ENCODE measurements at places on chromosomes 6 and 20. TPM values are rescaled to one million over a fixed set of nuclear protein-coding genes. Genes with fewer than 3 reads are reported as not detected.

GRCh38 chr6:45185403-45186251 lies 142.5 kb upstream of the RUNX2 start:
- DNase-seq = no peak

DNA sequence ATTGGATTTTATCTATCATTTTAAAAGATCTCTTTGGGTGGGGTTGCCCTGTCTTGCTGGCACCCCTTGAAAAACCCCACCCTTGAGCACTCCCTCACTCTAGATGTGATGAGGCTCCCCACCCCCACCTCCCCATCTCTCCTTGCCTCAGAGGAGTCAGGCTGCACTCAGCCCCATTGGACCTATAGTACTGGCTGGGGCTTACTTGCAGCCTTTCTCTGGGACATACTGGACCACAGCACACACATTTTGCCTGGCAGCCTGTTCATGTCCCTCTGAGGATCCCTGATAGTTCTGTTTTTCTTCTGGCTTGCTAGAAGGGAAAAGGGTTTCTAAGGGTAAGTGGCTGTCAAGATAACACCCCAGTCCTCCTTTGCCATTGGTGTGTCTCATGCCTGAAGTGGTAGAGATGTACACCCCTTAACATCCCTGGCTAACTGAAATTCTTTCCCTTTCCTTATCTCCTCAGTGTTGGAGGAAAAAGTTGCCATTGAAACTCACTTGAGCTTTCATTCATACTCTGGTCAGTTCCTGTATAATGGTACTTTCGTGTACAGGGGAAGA lies 553.4 kb upstream of the CITED2 start:
- DNase-seq = no peak

DNA sequence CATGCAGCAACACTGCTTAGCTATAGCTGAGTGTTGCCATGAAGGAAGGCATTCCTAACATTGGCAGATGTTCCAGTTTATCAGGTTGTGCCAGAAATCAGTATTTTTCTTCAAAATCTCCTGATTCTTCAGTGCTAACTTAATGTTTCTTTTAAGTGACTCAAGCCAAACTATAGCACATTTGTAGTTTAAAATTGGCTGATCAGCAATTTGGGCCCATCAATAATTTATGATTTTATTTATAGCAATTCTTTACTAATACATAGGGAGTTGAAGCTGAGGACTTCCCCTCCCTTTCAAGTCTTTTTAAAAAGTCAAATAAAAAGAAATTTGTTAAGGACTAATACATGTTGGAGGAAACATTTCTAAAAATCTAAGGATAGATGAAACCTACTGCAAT lies 383.8 kb upstream of the KHDRBS2 start:
- no peak for DNase-seq

DNA sequence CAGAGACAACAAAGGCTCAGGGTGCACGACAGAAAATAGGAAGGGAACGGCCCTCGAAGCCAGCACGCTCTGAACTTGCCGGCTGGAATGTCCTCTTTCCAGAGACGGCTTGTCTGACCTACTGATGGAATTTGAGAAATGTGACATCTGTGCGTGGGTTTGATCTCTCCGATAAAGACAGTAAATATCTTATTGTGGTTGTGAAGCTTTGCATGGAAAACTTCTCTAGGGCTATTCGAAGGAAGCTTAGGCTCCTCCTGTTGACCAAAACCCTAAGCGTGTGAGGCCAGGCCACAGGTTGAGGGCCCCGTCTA lies 247.3 kb downstream of the ZNF217 start:
- DNase-seq = no peak

GRCh38 chr6:71478834-71479541 lies 190.4 kb downstream of the OGFRL1 start:
- peak; percentile 62 for DNase-seq

- DNase-seq = no peak
Observed at GRCh38 chr6:145977881-145978280, 13.7 kb upstream of the SHPRH start.

GRCh38 chr6:42555477-42556457 lies 8.1 kb upstream of the UBR2 start:
- no peak for DNase-seq

DNA sequence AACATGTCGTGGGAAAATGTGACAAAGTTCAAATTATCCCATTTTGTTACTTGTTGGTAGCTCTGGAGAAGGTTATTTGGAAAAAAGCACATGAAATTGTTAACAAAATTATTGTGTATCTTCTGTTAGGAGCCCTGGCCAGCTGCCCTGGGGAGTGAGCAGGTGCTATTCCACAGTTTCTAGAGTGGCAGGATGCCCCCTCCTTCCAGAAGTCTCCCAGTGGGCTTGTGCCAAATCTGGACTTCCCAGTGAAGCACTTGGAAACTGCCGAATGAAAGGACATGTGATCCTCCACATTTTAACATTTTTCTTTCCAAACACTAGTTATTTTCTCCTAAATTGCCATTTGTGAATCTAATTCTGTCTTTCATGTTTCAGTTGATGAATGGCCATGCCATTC lies 66.9 kb upstream of the CLDN20 start:
- no peak for DNase-seq

DNA sequence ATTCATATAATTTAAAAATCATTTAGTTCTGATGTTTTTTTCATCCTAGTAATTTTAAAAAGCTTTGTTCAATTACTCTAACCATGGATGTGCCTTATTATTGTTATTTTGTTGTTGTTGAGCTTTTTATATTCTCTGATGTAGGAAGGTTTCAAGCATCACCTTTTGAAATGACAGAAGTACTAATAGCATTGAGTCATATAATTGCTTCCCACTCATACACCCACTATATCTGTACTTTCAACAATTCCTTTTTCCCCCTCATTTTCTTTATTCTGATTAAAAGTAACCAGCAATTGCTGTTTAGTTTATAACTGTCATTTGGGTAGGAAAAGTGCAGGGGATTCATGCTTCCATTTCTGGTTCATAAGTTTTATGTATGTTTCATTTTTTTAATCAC lies 38.6 kb downstream of the DNAH8 start:
- DNase-seq = no peak

- DNase-seq = no peak
Observed at GRCh38 chr20:10915815-10916214, 242.0 kb upstream of the JAG1 start.

GRCh38 chr6:26420688-26421171 lies 18.7 kb downstream of the BTN3A1 start:
- peak; percentile 30 for DNase-seq

DNA sequence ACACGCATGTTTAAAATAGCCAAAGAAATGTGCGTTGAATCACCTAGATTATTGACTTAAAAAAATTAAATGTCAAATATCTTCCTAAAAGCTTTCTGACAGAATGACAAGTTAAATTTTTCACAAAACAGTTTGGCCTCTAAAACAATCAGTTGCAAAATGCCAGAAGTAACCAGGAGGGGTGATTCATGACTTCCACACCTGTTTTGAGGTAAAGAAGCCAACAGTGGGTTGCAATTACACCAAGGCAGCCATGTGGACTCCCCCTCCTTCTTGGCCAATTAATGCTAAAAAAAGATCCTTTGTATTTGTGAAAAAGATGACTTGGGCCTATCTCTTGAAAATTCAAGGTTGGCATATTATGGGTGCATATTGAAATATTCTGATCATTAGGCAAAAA lies 424.8 kb downstream of the CBLN4 start:
- no peak for DNase-seq

DNA sequence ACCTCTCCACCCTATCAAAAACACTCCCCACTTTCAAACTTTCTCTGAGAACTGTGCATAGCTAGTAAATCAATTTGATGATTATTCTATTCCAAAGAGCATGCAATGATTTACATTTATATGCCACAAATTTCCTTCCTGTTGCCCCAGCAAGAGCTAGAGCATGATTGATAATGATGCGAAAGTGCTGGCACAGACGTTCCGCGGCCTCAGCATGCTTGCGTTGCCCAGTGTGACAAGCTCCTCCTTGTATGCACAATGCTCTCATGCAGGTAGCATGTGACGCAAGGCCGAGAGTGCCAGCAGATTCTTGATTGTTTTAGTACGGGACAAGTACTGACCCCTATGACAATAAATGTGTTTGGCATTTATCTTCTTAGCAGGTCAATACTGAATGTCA lies 696.3 kb upstream of the SLC35B3 start:
- DNase-seq = no peak

DNA sequence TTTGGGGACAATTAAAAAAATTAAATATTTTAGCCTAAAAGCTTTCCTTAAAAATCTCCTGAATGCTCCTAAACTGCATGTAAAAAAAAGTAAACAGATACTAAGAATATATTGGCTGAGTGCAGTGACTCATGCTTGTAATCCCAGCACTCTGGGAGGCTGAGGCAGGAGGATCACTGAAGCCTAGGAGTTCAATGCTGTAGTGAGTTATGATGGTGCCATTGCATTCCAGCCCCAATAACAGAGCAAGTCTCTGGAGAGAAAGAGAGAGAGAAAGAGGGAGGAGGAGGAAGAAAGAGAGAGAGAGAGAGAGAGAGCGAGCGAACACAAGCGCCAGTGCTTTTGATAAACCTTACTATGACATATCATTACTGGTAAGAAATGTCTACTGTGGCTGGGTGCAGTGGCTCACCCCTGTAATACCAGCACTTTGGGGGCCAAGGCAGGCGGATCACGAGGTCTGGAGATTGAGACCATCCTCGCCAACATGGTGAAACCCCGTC lies 58.8 kb downstream of the FKBP5 start:
- DNase-seq = no peak

- DNase-seq = no peak
Observed at GRCh38 chr20:62309198-62309944, 6.6 kb downstream of the ADRM1 start.

- no peak for DNase-seq
Observed at GRCh38 chr6:124520514-124520913, 441.7 kb upstream of the RNF217 start.

GRCh38 chr6:71079677-71080076 lies 122.8 kb upstream of the B3GAT2 start:
- DNase-seq = no peak

- peak; percentile 75 for DNase-seq
Observed at GRCh38 chr20:53829724-53830521, 236.3 kb upstream of the ZNF217 start.

GRCh38 chr6:84078335-84078734 lies 44.8 kb downstream of the MRAP2 start:
- no peak for DNase-seq

- DNase-seq = peak; percentile 44
Observed at GRCh38 chr6:169831450-169832246, 80.2 kb downstream of the ERMARD start.

DNA sequence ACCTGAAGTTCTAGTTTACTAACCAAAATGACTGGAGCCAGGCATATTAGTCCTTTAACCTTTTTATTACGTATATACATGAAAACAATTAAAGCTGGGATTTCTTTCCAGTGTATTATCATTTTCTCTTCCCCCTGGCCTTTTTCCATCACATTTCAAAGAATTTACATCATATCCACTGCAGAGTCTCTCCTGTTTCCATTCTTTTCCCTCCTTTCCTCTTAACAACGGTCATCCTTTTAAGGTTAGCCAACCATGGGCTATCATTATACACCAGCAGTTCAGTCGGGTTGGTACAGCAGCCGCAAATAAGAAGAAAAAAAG lies 104.6 kb downstream of the TFAP2A start:
- DNase-seq = no peak

DNA sequence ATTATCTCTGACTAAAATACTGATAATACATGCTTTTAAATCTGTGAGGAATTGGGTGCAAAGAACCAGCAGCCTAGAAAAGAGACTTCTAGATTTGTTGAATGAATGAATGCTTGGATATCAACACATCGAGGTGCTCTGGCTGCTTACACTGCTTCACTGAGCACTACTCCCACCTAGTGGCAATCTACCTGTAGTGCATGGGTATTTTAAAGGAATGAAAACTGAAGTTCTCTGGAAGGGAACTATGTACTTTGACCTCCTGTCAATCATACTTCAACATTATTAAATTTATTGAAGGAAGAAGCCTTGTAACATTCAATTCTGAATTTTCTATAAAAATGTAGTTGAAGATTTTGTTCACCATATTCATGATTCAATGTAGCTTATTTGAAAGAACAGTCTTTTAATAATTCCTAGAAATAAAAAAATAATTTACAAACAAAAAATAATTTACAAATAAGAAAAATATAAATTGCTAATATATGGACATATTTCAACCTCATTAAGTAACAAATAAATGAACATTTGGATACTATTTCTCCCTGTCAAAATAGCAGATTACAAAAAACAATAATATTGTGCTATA lies 111.2 kb upstream of the MMS22L start:
- DNase-seq = peak; percentile 11

DNA sequence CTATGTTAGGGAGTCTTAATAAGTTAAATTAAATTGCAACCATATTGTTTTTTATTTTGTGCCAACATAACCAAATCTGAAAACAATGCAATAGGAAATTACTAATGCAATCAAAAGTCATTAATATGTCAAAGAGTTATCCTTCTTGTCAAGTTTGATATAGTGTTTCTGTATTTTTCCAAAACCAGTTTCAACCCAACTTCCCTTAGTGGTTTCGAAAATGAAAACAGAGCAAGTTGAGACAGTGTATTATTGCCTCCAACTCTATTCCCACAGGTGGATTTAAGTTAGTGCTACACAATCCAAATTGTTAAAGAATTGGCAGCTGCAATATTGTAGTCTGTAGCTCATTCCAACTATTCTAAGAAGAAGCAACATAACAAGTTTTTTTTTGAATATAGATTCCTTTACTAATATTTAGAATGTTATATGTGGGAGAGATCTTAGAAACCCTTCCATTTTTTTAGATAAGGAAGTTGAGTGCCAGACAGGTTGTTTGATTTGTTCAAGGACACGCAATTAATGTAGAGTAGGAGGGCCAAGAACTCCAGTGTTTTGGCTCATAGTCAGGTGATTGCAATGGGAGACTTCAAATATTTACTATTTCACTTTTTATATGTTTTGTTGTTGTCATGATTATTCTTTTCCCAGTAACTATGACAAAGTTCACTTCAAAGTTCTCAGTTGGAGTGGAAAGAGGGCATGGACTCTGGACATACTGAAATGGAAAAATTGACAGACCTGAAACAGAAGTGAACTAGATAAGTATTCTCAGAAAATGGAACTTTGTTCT lies 282.4 kb upstream of the HSF2 start:
- peak; percentile 88 for DNase-seq

The SCGN gene
- total RNA-seq = 0.89 TPM

The CCN5 gene
- total RNA-seq = 0.20 TPM

The BPIFB2 gene
- not detected for total RNA-seq

The WTAP gene
- 91.9 TPM for total RNA-seq

The NOTCH4 gene
- 8.1 TPM for total RNA-seq

The CCM2L gene
- 3.0 TPM for total RNA-seq

The ELOVL5 gene
- 78.7 TPM for total RNA-seq

The SLC16A10 gene
- 8.6 TPM for total RNA-seq

The CCDC170 gene
- 1.9 TPM for total RNA-seq
